ENCODE measurements at places on chromosomes 4 and X.

- no peak for DNase-seq
These were observed 48.4 kb downstream of the IDS start for GRCh38 chrX:149456476-149457245.

- DNase-seq = no peak
These were observed 88.8 kb downstream of the MAPK10 start for GRCh38 chr4:86271057-86271456.

DNA sequence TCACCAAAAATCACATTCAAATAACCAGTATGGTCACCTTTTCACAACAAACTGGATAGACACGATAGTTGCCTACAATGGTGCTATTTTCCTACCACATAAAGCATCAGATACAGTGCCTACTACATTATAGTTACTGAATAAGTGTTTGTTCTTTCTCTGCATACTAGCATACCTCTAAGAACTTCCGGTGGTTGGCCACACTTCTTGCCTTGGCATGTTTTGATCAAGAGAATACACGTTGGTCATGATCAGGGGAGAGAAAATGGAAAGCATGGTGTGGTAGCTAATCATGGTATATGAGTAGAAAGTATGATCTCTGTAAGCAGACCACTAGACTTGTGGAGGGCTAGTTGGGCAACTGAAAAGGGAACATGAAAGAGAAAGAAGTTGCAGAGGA is 322.8 kb upstream of the DIAPH2 start:
- DNase-seq = no peak

DNA sequence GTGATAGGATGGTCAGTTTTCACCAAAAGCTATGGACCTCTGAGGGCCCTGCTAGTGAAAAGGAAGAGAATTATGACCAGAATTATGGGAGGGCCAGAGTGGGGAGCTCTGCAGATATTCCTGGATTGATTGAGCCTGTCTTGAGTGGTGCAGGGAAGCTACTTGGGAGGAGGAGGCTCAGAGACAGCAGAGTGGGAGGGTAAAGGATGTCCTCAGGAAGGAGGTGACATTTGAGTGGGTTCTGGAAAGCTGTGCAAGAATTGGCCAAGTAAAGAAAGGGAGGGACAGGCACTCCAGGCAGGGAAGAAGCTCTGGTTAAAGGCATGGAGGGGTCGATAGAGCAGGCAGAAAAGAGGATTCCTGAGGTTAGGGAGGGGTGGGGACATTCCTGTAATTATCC is 24.1 kb downstream of the RNF4 start:
- no peak for DNase-seq

DNA sequence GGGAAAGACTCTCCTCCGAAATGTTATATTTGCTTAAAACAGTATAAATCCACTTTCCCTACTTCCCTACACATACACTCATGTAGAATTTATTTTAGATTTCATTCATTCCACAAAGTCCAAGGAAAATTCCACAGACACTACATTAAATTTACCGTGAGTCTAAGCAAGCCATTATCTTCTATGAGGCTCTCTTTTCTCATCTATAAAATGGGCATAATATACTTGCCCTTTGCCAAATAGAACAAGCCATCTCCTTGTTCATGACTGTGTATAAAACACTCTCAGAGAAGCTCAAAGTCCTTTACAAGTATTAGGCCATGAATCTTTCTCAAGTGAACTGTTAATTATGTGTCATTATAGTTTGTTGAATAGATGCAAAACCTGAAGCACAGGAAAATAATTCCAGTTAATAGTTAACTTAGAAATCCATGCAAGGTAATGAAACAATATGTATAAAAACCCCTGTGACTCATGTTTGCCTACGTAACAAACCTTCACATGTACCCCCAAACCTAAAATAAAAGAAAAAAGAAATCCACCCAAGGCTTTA is 10.7 kb downstream of the TEC start:
- no peak for DNase-seq

DNA sequence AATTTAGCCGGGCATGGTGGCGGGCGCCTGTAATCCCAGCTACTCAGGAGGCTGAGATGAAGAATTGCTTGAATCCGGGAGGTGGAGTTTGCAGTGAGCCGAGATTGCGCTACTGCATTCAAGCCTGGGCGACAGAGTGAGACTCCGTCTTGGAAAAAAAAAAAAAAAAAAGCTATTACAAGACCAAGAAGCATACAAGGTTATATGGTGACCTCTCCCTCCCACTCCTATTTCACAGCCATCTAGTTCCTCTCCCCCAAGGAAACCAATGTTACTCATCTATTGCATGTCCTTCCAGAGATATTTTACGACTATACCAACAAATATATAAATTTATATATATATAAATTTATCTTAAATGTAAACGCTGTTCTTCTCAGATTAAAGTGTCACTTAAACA is 3.2 kb downstream of the SLC9A7 start:
- no peak for DNase-seq

- DNase-seq = peak; percentile 93
These were observed 66.7 kb upstream of the PGRMC2 start for GRCh38 chr4:128354205-128354821.

- no peak for DNase-seq
These were observed 57.1 kb upstream of the GUCY1A1 start for GRCh38 chr4:155609455-155610059.

GRCh38 chrX:103151799-103152198 is 58.9 kb upstream of the NXF3 start:
- DNase-seq = no peak

DNA sequence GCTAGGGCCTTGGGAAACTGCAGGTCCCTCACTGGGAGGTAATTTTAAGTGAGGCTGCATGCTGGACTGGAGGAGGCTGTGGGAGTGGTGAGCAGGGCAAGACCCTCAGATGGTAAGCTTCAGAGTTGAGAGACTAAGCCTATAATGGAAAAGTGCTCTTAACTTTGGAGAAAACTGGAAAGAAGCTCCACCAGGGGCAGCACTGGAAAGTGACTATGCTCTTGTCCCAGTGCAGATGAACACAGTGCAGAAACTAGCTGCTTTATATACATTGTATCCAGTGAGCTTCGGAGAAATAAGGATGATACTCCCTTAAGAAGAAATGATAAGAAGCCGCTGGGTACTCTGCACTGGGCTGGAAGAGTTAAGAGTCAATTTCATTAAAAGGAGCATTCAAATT is 3.2 kb upstream of the MAGEB2 start:
- DNase-seq = no peak

- DNase-seq = no peak
These were observed 184.1 kb downstream of the MID1IP1 start for GRCh38 chrX:38985375-38985774.

GRCh38 chr4:53193111-53193510 is 172.8 kb downstream of the SCFD2 start:
- DNase-seq = no peak

- no peak for DNase-seq
These were observed 83.9 kb upstream of the CPEB2 start for GRCh38 chr4:14918336-14918735.

DNA sequence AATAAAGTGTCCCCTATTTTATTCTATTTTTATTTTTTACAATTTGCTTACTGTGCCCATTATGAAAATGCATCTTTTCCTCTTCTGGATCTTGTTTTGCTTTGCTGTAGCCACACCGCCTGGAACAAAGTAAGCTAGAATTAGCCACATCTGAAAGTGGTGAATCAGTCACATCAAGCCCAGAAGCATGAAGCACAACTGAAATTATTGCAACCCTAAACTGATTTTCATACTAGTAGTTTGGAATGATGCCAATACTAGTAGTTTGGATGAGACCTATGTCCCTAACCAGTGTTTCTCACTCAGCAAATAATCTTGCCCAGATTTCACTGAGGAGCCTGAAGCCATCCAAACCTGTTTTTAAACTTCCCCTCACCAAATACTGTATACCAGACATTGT is 303.0 kb downstream of the EPHA5 start:
- no peak for DNase-seq

DNA sequence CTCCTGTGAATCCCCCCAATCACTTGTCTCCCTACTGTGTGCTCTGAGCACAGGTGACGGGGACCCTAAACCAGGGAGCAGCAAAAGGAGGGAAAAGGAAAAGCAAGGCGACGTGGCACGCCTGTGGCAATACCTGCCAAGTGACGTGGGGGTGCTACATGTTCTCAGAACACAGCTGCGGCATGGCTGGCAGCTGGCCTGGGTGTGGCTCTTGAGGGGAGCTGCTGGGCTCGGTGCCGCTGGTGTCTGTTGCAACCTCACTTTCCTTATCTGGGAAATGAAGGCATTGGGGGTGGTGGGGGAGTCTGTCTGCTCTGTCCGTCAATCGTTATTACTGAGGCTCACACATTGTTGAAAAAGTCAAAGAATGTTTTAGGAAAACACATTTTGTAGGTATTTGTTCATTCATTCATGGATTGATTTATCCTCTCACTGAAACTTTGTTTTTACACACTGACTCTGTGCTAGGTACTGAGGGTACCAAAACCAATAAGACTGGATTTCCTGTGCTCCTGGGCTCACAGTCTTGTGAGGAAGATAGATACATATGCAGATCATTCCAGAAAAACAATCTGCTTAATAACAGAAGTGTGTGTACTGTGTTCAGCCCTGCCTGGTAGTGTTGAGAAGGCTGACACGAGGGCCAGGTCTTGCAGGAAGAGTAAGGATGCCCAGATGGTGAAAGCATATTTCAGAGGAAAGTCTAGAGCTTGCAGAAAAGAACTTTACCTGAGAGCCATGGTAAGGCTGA is 217.6 kb downstream of the PTTG2 start:
- peak; percentile 56 for DNase-seq

- no peak for DNase-seq
These were observed 10.6 kb downstream of the NDP start for GRCh38 chrX:43962636-43963035.

DNA sequence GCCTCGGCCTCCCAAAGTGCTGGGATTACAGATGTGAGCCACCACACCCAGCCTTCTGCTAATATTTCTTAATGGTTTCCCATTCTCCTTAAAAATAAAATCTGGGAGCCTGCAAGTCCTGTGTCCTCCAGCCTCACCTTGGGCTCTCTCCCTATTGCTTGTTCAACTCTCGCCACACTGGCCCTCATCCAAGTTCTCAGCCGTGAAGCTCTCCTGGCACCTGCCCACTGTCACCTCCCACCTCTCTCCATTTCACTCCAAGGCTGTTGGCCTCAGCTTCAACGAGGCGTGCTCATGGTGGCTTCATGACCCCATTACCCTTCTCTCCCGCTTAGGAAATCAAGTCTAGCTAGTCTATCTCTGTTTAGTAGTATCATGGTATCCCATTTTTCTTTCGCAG is 9.5 kb upstream of the ETNPPL start:
- DNase-seq = peak; percentile 72

- no peak for DNase-seq
These were observed 25.6 kb downstream of the ZRSR2 start for GRCh38 chrX:15815779-15816437.

- no peak for DNase-seq
These were observed 53.2 kb upstream of the TNIP3 start for GRCh38 chr4:121217351-121217750.

DNA sequence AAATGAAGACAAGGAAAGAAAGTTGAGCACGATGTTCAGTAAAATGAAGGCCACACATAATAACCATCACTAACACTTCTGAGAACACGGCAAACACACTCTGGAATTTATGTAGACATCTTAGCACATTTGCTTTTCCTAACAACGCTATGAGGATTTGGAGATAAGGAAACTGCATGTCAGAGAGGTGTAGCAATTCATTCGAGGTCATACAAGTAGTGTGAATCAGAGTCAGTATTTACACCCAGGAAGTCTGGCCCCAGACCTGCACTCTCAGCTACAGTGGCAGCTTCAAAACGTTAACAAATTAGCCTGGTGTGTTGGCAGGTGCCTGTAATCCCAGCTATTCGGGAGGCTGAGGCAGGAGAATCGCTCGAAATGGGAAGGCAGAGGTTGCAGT is 253.4 kb downstream of the PDGFC start:
- no peak for DNase-seq

GRCh38 chrX:41164449-41164848 is 79.2 kb downstream of the USP9X start:
- DNase-seq = no peak

GRCh38 chr4:80156410-80156809 is 40.9 kb upstream of the PRDM8 start:
- DNase-seq = no peak

- peak; percentile 85 for DNase-seq
These were observed 166.4 kb downstream of the TSPAN5 start for GRCh38 chr4:98491899-98492559.

GRCh38 chr4:7892212-7893019 is 47.2 kb downstream of the AFAP1 start:
- DNase-seq = no peak

DNA sequence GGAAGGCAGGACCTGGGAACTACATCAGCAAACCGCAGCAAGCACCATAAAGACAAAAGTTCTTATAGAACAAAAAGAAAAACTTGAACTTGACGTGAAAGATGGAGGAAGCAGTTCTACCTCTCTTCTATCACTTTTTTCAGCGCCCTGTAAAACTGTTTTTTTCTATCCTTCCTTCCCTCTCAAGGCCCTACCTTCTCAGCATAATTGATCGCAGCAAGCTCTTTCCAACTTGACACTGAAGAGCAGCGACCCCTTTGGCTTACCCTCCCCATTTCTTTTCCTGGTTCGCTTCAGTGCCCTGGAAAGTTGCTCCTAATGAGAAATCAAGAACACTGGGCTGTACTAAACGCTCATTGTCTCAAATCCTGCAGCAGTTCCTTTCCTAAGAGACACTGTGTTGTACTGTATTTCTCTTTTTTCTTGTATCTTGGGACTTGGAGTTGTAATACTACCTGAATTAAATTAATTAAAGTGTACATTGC is 150.6 kb upstream of the SLC4A4 start:
- peak; percentile 3 for DNase-seq

DNA sequence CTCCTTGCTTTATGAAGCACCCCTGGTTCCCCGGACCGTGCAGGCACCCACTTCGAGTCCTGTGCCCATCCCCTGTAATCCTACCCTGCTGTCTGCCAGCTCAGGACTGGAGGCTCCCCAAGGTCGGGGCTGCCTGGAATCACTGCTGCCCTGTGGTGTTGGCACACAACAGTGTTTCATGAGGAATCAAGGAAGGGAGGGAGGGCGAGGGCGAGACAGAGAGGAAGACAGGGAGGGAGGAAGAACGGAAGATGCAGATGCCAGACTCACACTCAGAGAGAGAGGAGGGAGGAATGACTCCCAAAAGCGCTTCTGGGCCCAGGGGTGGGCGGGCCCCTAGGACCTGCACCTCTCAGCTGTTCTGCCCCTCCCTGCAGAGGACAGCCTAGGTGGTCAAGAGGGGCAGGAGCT is 42.9 kb upstream of the ADRA2C start:
- DNase-seq = no peak

DNA sequence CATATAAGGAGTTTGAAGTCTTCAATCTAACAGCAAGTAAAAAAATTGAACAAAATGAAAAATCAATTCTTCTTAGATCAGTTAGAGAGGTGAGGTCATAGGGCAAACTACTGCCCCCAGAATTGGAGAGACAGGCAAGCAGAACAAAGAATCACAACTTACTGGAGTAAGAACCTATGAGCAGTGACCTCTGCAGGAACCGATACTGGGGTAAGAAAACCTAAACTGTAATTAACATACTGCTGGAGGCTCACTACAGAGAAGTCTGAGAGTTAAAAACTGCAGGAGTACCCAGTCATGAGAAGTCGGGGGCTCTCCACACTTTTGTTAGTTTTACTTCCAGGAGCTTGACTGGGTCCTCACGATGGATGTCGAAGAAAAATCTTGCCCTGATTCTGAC is 16.0 kb downstream of the CLDN22 start:
- DNase-seq = no peak
